Subcutaneous preadipocyte (primary cell): ENCODE measurements at places on chromosomes 4 and X. TPM values are rescaled to one million over a fixed set of nuclear protein-coding genes. Genes with fewer than 3 reads are reported as not detected.

The CRLF2 gene
- not detected in 2 replicates for total RNA-seq

The TBX22 gene
- not detected in 2 replicates for total RNA-seq

The STATH gene
- total RNA-seq, result not detected in 2 replicates

The SERTM2 gene
- under 0.01 TPM in 1 of 2 replicates, not detected in the other for total RNA-seq

The REELD1 gene
- total RNA-seq, result not detected in 2 replicates

The STARD8 gene
- total RNA-seq, result 0.59 and 0.73 TPM in 2 replicates

The MAGIX gene
- total RNA-seq, result 0.73 and 0.98 TPM in 2 replicates

The F8A3 gene
- 1.8 and 2.2 TPM in 2 replicates for total RNA-seq

The SHROOM3 gene
- total RNA-seq, result 1.6 and 4.4 TPM in 2 replicates

The TSPAN7 gene
- 0.37 TPM in 1 of 2 replicates, not detected in the other for total RNA-seq

The MAGEA6 gene
- not detected in 2 replicates for total RNA-seq

The CYLC1 gene
- not detected in 2 replicates for total RNA-seq

The RAB40AL gene
- total RNA-seq, result 0.37 and 0.78 TPM in 2 replicates

The GPRASP3 gene
- total RNA-seq, result 2.6 and 2.9 TPM in 2 replicates

The NCAPG gene
- 35.6 and 51.6 TPM in 2 replicates for total RNA-seq

The RADX gene
- total RNA-seq, result 1.8 and 6.1 TPM in 2 replicates

The SLC34A2 gene
- total RNA-seq, result not detected in 2 replicates

The PDGFRA gene
- 254 and 317 TPM in 2 replicates for total RNA-seq

The NDP gene
- total RNA-seq, result 2.2 and 2.7 TPM in 2 replicates

The FAM90A26 gene
- not detected in 2 replicates for total RNA-seq

The STEEP1 gene
- total RNA-seq, result 15.4 and 22.1 TPM in 2 replicates

The SRPK3 gene
- total RNA-seq, result 0.39 TPM in 1 of 2 replicates, not detected in the other

The VCX gene
- not detected in 2 replicates for total RNA-seq

The CTAG2 gene
- total RNA-seq, result not detected in 2 replicates

The RTL3 gene
- not detected in 2 replicates for total RNA-seq

The COL4A5 gene
- total RNA-seq, result 18.0 and 34.8 TPM in 2 replicates

The CSN2 gene
- total RNA-seq, result not detected in 2 replicates
